Cardiac muscle cell (in vitro differentiated cells and primary cell): ENCODE measurements at places on chromosomes 11 and 22. TPM values are rescaled to one million over a fixed set of nuclear protein-coding genes. Genes with fewer than 3 reads are reported as not detected.

GRCh38 chr22:49756676-49757075, 71.0 kb downstream of the BRD1 start:
- DNase-seq: no peak

GRCh38 chr11:11978098-11978637, 30.3 kb downstream of the DKK3 start:
- DNase-seq: no peak

DNA sequence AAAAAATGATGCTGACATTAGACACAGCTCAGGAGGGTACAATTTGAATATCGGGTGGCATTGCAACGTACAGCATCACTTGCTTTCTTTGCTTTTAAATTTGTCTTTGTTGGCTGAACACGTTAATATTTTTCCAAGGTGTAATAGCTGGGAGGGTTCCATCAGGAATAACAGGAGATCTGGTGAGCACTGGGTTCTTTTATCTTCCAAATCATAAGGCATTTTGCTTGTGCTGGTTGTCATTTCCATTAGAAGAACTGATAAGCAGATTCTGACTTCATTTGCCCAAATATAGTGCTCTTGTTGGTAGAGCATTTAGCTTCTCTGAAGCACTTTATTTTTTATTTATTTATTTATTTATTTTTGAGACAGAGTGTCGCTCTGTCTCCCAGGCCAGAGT, 48.9 kb downstream of the LMO2 start:
- DNase-seq: no peak

The HEPHL1 gene
- polyA plus RNA-seq: 0.25 TPM in 1 of 2 replicates, not detected in the other

DNA sequence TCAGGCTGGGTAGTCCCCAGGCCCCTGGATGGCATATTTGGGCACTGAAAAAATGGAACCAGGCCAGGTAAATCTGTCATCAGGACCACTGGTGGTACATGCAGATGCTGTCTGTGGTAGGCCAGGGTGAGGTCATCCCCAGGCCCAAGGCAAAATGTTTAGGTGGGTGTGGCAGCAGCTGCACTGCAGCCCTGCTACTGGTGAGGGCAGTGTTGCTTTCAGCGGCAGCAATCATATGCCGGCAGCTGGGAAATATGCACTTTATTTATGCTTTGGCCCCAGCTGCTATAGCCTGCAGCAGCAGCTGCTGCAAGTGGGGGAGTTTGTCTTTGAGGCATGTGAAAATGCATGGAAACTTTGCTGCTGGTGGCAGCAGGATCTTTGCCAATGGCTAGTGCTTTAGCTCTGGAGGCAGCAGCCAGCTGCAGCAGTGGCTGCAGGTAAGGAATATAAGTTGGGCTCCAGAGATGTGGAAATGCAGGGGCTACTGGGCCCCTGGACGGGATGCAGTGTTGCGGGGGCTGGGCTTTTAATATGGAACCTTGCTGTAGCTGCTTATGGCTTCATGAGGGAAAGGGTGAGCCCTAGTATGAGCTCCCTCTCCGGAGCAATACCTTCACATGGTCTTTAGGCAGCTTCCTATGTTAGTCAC, 365.7 kb upstream of the CADM1 start:
- DNase-seq: peak; percentile 7

- DNase-seq: peak; percentile 3
Observed at GRCh38 chr11:6727971-6728760, 43.6 kb downstream of the OR2AG2 start.

DNA sequence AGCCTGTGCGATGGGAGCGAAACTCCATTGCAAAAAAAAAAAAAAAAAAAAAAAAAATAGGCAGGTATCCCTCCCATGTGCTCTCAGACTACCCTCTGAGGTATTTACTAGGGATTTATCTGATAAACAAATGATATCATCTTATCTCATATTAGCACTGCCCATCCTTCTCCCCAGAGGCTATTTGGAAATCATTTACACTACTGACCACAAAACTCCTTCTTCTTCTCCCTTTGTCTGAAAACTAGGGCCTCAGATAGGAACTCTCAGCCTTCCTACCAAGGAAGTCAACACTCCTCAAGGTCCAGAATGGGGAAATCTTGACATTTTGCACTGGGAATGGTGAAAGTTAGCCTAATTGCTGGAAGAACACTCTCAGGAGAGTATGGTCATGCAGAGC, 46.4 kb downstream of the LARGE2 start:
- no peak for DNase-seq

- no peak for DNase-seq
Observed at GRCh38 chr22:20009018-20009491, 7.6 kb downstream of the ARVCF start.

The GDPD4 gene
- polyA plus RNA-seq: not detected in 2 replicates

GRCh38 chr11:37544491-37544890, 946.5 kb upstream of the RAG2 start:
- no peak for DNase-seq

DNA sequence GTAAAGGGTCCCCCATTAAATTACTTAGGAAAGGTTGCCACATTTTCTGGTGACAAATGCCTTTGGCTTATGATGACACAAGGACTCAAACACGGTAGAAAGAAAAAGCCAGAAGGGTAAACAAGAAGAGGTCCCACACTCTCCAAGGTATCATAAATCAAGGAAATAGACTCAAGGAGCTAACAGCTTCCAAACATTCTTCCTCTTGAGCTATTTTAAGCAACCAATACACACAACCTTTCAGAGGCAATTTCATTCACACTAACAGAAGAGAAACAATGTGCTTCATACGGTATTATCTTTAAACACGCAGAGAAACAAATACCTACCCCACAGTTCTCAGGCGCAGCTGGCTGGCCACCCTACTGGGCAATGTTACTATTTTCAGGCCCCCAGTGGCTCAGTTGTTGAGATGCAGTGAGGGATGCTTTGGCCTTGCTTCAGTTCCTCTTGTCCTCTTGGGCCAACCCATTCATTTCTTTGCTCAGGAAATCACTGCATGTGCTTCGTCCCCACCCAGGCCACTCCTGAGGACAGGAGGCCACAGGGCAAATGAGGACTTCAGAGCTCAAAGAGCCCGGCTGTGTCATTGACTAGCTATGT, 15.8 kb downstream of the ABTB2 start:
- DNase-seq: no peak

The C11orf91 gene
- 0.23 TPM in 1 of 2 replicates, not detected in the other for polyA plus RNA-seq

The DNAJB7 gene
- polyA plus RNA-seq: 0.39 and 0.93 TPM in 2 replicates

DNA sequence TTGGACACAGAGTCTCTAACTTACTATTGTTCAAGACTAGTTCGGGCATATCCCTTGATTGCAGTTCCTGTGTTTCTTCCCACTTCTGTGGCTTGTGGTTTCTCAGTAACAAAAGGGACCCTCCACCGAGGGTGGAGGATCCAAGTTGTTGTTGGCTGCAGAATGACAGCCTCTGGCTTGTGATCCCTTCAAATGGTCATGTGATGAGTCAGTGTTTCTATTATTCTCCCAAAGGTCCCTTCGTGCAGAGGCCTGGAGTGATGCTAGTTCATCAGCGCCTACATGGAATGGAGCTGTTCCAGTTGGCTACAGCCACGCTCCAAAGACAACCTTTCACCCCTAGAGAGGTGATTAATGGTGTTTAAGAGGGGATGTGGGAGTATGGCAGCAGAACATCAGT, 2.6 kb upstream of the VWCE start:
- DNase-seq: peak; percentile 97

The NRXN2 gene
- polyA plus RNA-seq: 0.65 and 1.3 TPM in 2 replicates

The SSTR3 gene
- polyA plus RNA-seq: not detected in 2 replicates

The APOA5 gene
- polyA plus RNA-seq: not detected in 2 replicates

The ZNRF3 gene
- polyA plus RNA-seq: 23.8 and 25.5 TPM in 2 replicates

The IL18 gene
- 0.94 TPM in 1 of 2 replicates, not detected in the other for polyA plus RNA-seq

DNA sequence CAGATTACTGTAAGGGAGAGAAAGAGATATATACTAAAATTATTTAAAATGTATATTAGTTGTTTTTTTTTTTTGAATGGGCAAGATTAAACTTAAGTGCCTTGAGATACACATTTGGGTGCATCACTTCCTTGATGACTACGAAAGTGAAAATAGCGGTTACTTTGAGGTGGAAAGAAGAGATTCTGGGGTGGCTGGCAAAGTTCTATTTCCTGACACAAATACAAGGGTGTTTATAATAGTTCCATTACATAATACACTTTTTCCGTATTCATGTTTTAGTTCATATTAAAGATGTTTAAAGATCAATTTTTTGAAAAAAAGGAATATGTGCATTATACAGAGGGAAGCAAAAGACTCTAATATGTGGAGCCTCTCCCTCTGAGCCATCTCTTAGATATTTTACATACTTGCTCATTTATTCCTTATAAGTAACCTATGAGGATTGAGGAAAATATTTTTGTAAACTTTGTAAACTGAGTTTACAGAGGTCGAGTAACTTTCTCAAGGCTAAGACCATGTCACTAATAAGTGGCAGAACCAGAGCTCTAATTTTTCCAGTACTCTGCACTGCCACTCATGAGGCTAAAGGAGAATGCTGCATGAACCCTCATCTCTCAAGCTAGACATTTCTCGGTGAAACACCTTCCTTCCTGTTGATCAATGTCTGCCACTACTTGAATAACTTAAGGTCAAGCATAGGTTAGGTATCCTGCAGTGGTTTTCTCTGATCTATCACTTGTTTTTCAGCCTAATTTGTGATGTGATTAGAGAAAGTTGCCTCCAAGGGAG, 58.6 kb downstream of the DDIAS start:
- DNase-seq: no peak

The OR2AG2 gene
- polyA plus RNA-seq: 0.16 and 0.28 TPM in 2 replicates

DNA sequence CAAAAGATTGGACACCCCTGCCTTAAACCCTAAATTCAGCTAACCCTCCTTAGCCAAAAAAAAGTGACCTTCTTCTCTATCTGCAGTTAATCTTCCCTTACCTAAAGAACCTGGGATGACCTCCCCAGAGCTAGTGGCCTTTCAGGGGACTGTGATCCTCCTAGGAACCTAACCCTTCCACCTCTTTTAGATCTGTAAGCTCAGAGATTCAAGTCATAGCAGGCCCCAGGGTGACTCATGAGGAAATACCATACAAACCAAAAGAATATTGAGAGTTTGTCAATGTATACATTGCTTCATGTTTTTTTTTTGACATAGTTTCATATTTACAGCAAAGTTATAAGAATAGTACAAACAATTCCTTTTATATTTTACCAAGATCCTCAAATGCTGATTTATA, 38.3 kb upstream of the CXCR5 start:
- DNase-seq: no peak

GRCh38 chr11:69339041-69339733, 45.2 kb downstream of the MYEOV start:
- no peak for DNase-seq

The SCGB1A1 gene
- polyA plus RNA-seq: not detected in 2 replicates

DNA sequence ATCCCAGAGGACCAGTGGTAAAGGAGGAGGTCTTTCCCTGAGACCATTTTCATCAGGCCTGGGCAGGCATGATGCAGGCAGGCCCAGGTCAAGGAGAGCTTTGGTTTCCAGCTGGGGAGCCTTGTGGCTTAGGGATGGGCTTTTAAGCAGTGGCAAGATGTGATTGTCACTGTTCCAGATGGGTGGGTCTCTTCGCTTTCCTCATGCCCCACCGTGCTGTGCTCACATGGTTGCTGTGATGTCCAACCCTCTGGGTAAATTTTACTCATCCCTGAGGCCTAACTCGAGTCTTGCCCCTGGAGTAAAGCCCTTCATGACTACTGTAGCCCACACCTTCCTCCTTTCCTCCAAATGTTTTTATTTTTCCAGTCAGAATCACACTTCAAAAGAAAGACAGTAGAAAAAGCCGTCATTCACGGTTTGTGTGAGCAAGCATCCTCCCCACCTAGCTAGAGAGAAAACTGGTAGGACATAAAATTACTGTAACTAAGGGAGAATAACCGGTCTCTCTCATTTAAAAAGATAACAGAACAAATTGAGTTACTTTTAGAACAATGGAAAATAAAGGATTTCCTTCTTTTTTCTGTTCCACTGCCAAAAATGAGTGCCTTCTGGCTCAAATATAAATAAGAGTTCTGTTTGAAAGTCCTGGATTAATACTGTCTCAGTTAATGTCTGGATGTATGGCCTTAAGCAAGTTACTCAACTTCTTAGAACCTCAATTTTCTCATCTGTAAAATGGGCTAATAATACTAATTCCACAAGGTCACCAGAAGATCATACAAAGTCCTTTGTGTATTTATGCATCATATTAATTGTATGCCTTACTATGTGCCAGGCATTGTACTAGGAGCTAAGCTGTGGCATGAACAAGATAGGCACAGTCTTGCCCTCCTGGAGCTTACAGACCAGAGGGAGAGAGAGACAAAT, 84.9 kb downstream of the ME3 start:
- no peak for DNase-seq

The SMIM35 gene
- not detected in 2 replicates for polyA plus RNA-seq

DNA sequence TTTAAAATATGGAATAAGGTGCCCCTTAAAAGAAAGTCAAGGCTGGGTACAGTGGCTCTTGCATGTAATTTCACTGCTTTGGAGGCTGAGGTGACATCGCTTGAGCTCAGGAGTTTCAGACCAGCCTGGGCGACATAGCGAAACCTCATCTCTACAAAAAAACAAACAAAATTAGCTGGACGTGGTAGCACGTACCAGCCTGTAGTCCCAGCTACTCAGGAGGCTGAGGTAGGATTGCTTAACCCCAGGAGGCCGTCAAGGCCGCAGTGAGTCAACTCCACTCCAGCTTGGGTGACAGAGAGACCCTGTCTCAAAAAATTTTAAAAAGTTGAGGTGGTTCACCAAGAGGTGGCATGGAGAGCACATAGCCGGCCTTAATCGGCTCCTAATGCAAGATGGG, 17.7 kb upstream of the ADORA2A start:
- DNase-seq: no peak

DNA sequence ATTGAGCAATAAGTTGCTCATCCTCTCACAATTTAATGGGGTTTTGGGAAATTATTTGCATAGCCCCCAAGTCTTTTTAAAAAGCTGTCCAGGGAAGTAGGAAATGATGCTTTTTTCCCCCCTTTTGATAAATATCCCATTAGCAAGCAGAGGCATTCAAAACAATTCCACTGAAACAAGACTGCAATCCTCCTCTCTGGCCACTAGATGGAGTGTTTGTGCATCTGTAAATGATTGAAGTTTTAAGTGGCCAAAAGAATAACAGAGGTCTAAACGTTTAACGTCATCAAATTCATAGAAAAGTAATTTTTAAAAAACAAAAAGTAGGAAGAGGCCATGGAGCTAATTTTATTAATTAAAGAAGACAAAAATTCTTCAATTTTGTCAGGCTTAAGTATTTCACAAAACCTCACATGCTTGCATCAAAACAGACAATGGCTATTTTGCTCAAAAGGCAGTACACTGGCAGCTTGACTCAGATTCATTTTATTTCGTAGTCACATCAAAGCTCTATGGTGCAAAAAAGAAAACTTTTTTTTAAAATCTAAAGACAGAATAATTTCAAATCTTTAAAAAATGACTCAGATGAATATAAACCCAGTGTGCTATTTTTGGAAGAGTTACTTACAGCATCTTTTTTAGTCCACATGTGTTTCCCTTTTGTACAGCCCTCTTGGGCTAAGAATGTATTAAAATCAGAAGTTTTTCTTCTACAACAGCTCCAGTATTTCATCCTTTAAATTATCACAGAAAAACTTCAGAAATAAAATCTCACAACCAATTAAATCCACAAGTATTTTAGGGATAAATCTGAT, 17.8 kb downstream of the CHORDC1 start:
- peak; percentile 76 for DNase-seq

The TSGA10IP gene
- polyA plus RNA-seq: 0.25 and 1.1 TPM in 2 replicates

GRCh38 chr11:83612891-83613766, 327.0 kb upstream of the CCDC90B start:
- no peak for DNase-seq
